LoVo (cell line): ENCODE measurements at places on chromosomes 4 and X.

DNA sequence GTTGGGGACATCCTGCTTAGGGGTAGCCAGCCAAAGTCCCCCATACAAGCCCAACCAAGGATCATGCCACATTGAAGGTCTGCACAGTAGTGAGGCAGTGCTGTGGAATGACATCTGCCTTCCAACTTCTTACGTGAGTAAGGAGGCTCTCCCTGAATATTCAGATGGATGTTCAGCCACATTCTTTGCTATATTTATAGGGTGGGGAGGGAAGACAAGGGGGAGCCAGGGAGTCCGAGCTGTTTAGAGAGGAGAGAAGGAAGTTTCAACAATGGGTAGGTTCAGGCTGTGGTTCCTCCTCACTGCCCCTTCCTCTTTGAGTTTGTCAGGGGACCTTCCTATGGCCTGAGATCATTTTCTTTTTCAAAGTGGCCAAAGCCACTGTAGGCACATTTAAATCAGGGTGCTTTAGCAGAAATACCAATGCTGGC is 29.8 kb downstream of the MSN start:
- no peak for DNase-seq

GRCh38 chrX:54208531-54208930 is 25.5 kb upstream of the FAM120C start:
- DNase-seq = no peak

- no peak for DNase-seq
Measured at GRCh38 chrX:41148553-41148952, 63.3 kb downstream of the USP9X start.

GRCh38 chr4:163542275-163542674 is 47.8 kb downstream of the TMA16 start:
- no peak for DNase-seq

- DNase-seq = no peak
Measured at GRCh38 chr4:40228497-40229365, 31.9 kb downstream of the RHOH start.
